Immature natural killer cell (primary cell): ENCODE measurements at places on chromosomes 7 and 10. TPM values are rescaled to one million over a fixed set of nuclear protein-coding genes. Genes with fewer than 3 reads are reported as not detected.

DNA sequence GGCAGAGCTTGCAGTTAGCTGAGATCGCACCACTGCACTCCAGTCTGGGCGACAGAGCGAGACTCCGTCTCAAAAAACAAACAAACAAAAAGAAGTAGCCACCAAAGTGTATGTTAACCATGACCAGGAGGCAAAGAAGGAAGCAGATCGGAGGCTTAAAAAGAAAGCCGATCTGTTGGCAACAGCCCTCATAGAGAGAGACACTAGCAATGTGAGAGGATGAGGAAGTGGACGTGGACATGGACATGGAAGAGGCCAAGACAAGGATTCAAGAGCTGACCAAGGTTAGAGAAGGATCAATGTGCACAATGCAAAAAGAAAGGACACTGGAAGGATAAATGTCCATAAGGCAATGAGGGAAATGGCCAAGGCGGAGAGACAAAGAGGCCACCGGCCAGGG is 14.9 kb upstream of the ADCK2 start:
- H3K4me3 ChIP-seq, result no peak overlapping the region
- no peak for DNase-seq
- H3K27me3 ChIP-seq, result peaks cover 2% of the 10 kb centered on the region
- H3K36me3 ChIP-seq, result no peaks in the 10 kb centered on the region
- no peak overlapping the region for H3K27ac ChIP-seq

- H3K27ac ChIP-seq, result no peak overlapping the region
- H3K4me1 ChIP-seq, result no peaks in the 10 kb centered on the region
- no peak overlapping the region for H3K4me3 ChIP-seq
- no peaks in the 10 kb centered on the region for H3K36me3 ChIP-seq
These were observed 994.8 kb upstream of the GHITM start for GRCh38 chr10:83144461-83144860.

The NEUROD6 gene
- not detected for polyA plus RNA-seq

- H3K27me3 ChIP-seq, result peaks cover 16% of the 10 kb centered on the region
- DNase-seq, result no peak
- peaks cover 19% of the 10 kb centered on the region for H3K4me1 ChIP-seq
- peaks cover 8% of the 10 kb centered on the region for H3K36me3 ChIP-seq
- no peak overlapping the region for H3K27ac ChIP-seq
These were observed 3.2 kb upstream of the NRBF2 start for GRCh38 chr10:63129888-63130287.

- no peaks in the 10 kb centered on the region for H3K36me3 ChIP-seq
- H3K27me3 ChIP-seq, result no peaks in the 10 kb centered on the region
- no peak for DNase-seq
- no peak overlapping the region for H3K27ac ChIP-seq
- no peak overlapping the region for H3K4me3 ChIP-seq
These were observed 480.6 kb upstream of the MBL2 start for GRCh38 chr10:53253221-53253620.

- H3K36me3 ChIP-seq, result peaks cover 15% of the 10 kb centered on the region
- DNase-seq, result no peak
- H3K27me3 ChIP-seq, result no peaks in the 10 kb centered on the region
- H3K27ac ChIP-seq, result no peak overlapping the region
- peaks cover 14% of the 10 kb centered on the region for H3K4me1 ChIP-seq
These were observed 8.6 kb downstream of the WNT16 start for GRCh38 chr7:121337398-121337797.
